ENCODE measurements at places on chromosomes 12 and 14.

- DNase-seq = no peak
Measured at GRCh38 chr14:21120686-21121085, 19.8 kb downstream of the TMEM253 start.

- no peak for DNase-seq
Measured at GRCh38 chr12:104974626-104975290, 11.4 kb upstream of the NOPCHAP1 start.

GRCh38 chr12:89951050-89951693, 242.5 kb upstream of the ATP2B1 start:
- no peak for DNase-seq

GRCh38 chr12:124402248-124403066, 107.6 kb downstream of the RFLNA start:
- peak; percentile 55 for DNase-seq

DNA sequence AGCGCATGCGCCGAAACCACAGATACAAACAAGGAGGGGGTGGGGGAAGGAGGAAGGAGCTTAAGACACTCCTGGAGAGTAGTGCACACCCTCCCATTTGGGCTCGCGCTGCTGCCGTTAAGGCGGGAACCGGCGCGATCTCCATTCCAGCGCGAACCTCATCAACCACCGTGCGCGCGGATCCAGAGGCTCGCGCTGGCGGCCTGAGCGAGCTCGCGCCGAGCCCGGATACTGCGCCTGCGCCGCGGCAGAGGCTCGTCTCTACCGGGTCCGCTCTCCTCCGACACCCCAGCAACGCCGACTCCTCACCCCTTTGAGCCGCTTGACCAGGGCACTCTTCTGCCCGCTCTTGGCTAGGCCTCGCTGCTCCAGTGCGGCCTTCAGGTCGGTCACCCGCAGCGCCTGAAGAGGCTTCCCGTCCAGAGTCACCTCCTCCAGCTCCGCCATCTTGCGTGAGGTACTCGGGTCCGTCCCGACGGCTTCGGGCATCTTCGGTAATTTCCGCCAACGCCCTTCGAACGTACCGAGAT, at the start of gene ACIN1:
TSS of gene ACIN1 (minus strand) at position 471 of the 530 bp plus-strand sequence. CDS start at position 447, 24 bp downstream.
- DNase-seq = peak; percentile 88

- no peak for DNase-seq
Measured at GRCh38 chr12:127401005-127401404, 866.0 kb upstream of the TMEM132C start.

DNA sequence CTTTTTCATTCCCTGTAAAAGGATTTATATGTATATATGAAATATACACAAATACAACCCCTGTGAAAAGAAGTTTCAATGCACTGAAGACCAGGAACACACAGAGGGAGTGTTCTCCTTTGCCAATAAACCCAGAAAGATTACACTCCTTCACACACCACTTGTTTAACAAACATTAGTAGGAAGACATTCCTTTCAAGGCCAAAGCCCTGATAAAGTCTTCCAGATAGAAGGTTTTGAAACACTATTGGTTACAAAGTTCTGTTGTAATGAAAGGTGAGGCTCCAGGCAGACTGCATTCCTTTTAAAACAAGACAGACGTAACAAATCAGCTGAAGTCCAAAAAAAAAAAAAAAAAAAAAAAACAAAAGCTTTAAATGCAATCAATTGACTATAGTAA, 81.0 kb downstream of the PTPN21 start:
- DNase-seq = no peak

DNA sequence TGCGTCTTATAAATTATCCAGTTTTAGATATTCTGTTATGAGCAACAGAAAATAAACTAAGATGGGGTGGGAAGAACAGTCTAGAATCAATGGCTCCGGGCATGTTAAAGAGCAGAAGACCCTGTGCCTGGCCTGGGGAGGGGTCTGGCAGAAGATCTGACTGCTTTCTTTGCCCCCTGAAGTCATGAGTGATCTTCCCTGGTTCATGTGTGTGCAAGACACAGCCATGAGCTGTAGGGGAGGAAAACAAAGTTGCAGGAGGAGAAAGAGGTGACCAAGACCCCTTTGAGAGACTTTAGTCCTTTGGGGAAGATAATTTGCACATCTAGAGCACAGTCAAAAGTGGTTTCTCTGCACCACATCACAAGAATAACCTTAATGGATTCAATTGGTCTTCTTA, 4.8 kb downstream of the LACRT start:
- DNase-seq = no peak

GRCh38 chr12:119225454-119225853, 46.7 kb downstream of the HSPB8 start:
- DNase-seq = no peak

DNA sequence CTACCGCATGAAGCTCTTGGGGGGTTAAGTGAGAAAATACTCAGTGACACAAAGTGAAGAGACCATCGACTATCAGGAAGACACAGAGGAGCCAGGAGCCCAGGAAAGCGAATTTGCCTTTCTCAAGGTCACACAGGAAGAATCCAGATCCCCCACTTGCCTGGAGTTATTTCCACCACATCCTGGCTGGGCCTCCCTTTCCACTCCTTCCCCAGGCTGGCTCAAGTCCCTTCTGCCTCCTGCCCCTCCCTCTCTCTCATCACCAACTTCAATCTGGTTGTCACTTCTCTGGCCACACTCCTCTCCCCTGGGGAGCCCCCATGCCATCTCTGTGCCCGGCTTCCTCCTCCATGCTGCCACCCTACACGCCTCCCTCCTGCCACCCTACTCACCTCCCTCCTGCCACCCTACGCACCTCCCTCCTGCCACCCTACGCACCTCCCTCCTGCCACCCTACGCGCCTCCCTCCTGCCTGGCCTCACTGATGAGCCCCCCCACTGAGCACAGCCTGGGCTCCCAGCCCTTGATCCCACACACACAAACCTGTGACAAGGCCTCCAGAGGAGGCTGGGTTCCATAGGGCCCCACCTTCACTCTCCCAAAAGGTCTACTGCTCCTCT, 6.3 kb downstream of the SCNN1A start:
- no peak for DNase-seq

DNA sequence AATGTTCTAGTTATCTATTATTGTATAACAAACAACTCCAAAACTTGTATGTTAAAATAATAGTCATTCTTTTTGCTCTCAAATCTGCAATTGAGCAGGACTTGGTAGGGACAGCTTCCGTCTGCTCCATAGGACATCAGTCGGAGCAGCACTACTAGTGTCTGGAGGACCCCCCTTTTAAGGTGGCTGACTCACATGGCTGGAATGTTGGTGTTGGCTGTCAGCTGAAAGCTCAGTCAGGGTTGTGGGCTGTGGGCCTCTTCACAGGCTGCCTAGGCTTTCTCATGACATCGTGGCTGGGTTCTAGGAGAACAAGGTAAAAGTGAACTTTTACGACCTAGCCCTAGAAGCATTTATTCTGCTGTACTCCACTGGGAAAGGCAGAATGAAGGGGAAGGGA, 160.6 kb downstream of the ANO4 start:
- DNase-seq = no peak

GRCh38 chr14:22651586-22651985, 7.4 kb upstream of the OR6J1 start:
- no peak for DNase-seq

DNA sequence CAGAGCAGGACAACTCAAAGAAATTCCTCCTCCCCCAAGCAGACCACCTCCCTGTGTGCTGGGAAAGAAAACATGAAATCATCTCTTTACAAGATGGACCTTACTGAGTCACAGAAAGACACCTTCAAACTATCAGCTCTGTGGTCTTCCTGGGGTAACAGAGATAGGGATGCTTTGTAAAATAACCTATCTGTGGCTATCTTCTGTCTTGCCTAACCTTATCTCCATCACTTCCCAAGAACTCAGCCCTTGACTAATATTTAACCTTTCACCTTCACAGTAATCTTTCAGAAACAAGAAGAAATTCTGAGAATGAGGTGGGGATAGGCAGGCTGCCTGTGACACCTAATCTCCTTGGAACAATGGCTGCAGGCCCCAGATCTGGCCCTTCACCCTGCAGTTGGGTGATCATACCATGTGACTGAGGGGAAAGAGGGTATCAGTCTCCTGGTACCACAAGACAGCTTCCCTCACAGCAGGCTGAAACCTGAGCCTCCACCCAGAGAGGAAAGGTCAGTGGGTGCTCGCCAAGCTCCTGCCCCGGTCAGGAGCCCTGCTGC, 27.4 kb upstream of the CEBPE start:
- DNase-seq = no peak

DNA sequence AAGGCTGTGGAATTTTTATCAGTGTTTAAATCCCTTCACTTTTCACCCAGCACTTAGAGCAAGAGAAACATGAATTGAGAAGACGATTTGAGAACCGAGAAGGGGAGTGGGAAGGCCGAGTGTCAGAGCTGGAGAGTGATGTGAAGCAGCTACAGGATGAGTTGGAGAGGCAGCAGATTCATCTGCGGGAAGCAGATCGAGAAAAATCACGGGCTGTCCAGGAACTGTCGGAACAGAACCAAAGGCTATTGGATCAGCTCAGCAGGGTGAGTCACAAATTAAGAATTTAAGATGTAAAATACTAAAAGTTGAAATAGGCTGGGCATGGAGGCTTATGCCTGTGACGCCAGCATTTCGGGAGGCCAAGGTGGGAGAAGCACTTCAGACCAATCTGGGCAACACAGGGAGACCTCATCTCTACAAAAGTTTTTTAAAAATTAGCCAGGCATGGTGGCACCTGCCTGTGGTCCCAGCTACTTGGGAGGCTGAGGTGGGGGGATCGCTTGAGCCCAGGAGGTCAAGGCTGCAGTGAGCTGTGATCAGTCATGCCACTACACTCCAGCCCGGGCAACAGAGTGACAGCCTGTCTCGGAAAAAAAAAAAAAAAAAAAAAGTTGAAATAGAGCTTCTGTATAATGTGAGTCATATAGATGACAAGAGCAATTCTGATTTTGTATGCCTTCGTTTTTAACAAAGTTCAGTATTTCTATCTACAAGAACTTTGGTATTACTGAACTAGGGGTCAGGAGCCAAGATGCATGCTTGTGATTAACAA, 9.6 kb downstream of the BICDL1 start:
- DNase-seq = no peak

DNA sequence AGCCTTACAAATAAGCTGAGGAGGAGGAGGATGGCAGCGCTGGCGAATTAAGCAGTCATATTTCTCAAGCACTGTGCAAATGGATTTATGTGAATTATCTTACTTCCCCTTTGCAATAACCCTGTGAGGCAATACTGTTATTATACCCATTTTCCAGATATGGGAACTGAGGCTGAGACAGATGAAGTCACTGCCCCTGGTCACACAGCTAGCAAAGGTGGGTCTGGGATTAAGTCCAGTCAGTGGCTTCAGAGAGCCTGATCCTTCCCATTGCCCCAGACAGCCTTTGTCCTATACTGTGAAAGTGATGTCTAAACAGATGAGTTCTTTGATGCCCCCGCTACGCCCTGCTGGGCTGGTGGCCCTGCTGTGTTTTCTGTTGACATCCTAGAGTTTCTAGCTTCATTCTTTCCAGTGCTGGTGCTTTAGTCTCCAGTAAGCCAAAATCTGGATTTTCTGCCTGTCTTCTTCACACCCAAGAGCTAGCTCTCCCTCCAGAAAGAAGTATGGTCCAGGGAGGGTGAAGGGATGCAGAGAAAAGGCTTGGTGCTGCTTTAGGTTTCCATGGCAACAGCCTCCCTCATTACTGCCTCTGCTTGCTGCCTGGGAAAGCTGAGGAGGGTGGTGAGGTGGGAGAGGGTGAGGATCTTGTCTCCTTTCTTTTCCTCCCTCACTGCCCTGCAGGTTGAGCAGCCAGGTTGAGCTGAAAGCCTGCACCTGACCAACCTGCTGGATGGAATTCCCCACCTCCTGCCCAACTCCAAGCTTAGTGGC, 30.7 kb downstream of the TMEM63C start:
- no peak for DNase-seq

- DNase-seq = no peak
Measured at GRCh38 chr12:109967383-109968031, 28.7 kb downstream of the GIT2 start.

DNA sequence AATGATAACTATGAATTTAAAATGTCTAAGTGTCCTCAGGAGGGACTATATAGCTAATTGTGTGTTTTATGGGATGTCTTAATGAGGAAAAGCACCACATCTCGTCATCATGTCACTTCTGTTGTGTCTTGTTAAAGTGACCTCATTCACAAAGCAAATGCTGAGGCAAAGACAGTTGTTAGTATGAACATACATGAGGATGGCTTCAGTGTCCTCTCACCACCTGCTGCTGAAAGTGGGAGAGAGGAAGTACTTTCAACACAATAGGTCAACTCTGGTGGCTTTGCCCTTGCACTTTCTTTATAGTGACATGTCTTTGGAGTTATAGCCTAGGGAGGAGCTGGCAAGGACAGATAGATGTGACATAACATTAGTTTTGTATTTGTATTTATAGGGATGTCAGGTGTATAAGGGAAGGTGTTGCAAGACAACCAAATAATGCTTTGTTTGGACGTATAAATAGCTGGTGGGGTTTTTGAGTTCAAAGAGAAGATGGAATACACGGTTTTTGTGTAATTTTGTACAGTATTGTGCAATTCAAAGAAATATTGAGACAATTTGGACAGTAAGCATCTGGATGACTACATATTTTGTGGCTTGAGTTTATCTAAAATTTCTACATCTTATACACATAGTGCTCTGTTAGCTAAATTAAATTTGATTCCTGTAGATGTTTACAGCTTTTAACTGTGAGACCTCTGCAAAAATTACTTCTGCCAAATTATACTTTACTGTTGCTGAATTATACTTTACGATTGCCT, 131.7 kb upstream of the ATP2B1 start:
- no peak for DNase-seq

DNA sequence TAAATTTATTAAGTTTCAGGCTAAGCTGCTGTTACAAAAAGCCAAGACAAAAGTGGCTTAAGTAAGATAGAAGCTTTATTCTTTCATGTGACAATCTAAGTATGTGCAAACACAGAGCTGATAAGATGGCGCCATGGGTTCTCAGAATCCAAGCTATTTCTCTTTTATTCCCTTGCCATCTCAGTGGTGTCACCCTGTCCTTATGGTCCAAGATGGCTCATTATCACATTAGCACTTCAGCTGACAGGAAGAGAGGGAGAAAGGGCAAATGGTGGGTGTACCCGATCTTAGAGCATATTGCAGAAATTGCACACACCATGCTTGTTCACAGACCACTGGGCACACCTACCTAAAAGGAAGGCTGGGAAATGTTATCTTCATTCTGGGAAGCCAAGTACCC, 211.7 kb downstream of the TMTC2 start:
- no peak for DNase-seq

DNA sequence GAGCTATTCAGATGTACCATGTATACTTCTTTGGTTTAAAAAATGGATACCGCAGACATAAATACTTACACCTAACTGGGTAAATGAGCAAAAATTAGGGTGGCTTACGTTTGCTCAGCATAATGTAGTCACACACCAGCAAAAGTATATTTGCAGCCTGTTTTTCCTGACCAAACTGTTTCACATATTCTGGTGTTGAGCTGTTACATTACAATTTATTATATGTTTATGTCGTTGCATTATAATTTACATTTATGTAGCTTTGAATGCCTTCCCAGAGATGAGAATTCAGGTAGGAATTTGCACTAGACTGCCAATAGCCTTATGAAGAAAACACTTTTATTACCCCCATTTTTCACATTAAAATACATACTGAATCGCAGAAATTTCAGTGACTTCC, 183.3 kb downstream of the PTPRO start:
- no peak for DNase-seq

All from femur (tissue), 1 donor.